ENCODE measurements at places on chromosomes 5 and 9.

DNA sequence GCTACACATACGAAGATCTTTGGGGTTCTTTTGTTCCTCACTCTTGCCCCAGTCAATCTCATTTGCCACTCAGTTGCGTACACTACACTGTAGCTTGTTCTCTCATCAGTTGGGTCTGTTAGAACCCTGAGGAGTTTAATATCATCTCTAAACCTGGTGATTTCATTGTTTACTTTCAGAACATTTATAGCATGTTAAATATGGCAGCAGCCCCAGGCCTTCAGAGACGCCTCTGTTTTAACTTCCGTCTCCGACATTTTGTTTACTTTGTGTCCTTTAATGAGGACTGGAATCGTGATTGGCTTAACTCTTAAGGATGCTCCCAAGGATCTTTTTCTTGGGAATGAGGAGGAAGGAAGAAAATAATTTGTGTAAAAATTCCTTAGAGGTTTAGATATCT is 510.1 kb downstream of the NR2F1-AS1 start:
- DNase-seq = no peak

- DNase-seq = no peak
Measured at GRCh38 chr5:126864042-126864688, 87.2 kb downstream of the LMNB1 start.

- no peak for DNase-seq
Measured at GRCh38 chr5:58666598-58667581, 84.0 kb downstream of the RAB3C start.

DNA sequence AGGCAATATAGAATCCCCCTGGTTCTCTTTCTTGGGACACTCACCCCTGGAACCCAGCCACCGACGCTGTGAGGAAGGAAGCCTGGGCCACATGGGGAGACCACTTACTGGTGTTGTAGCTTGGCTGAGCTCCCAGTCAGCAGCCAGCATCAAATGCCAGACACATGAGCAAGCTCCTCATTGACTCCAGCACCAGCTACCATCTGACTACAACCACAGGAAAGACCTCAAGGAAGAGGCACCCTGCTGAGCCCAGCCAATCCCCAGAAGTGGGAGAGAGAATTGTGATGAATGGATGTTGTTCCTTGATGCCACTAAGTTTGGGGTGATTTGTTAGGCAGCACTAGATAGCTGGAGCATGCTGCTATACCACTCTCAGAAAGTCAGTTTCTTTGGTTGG is 36.0 kb downstream of the BNIP1 start:
- no peak for DNase-seq

DNA sequence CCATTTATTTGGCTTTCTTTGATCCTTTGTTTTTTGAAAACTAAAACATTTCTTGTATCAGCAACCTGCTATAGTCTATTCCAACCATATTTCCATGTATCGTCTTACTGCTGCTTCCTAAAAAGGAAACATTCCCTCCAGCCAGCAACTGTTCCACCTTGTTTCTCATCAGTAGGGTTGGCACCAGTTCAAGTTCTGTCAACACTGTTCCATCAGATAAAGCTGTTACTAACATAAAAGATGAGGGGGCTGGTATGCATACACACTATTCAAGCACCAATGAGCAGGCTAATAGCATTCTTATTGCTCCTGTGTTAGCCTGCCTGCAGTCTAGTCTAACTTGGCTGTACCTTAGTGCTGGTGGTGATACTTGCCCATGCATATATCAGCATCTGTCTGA is 178.3 kb downstream of the CWC27 start:
- DNase-seq = no peak

DNA sequence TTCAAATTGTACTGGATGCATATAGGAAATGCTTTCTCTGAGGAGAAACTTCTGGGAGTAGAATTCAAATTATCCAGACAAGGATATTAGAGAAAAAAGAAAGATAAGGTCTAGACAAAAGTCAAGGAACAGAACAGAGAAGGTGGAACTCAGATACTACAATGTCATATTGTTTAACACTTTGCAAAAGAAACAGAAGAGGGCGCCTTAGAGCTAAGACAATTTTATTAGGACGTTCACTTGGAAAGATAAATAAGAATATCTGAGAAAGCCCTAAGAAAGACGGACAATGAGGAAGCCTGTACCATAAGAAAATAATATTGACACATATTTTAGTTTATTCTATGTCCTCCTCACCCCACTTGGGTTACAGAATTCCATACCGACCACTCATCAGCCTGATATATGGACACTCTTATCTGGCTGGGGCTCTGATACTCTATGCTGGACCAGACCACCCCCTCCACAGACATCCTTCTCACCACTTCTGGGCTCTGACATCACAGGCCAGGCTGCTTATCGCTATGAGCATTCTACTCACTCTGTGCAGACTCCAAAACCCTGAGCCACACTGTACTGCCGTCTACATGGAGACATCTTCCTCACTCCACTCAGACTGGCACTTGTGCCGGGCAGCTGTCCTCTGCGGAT is 9.1 kb upstream of the AK3 start:
- no peak for DNase-seq

DNA sequence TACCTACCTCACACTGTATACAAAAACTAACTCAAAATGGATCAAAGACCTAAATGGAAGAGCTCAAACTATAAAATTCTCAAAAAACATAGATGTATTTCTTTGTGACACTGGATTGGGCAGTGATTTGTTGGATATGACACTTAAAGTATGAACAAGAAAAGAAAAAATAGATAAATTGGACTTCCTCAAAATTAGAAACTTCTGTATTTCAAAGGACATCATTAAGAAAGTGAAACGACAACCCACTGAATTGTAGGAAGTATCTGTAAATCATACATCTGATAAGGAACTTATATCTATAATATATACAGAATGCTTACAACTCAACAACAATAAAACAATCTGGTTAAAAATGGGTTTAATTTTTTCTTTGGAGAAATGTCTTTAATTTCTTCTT is 96.7 kb downstream of the NRG2 start:
- no peak for DNase-seq

DNA sequence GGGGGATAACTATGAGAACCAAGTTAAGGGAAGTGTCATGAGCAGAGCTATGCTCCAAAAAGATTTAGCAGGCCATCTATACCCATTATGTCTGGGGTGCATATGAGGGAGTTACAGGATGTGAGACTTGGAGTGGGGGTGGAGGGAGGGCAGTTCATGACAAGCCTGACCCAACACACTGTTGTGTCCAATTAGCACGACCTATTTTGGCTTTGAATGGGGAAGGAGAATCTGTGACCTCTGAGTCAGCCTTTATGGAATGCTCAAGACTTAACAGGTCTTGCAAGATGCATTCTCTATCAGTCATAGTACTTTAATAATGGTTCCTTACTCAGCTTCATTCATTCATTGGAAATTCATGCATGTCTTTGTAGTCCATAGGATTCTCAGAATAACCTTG is 71.7 kb downstream of the GRIA1 start:
- DNase-seq = no peak

DNA sequence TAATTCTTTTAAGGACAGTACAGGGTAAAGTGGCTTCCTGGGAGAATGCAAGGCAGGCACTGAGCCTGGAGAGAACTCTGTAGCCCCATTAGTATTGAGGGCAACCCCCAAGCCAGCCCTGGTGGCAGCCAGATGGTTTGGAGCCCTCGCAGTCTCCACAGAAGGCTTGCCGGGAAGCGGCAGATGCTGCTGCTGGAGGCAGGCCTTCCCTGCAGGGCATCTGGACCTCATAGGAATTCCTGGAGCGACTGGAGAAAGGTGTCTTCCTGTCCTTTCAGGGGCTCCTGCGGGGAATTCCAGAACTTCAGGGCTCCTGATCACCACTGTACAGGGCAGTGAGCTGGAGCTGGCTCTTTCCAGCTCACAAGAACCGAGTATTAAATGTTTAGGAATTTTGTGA is 167.5 kb downstream of the INSYN2B start:
- no peak for DNase-seq

DNA sequence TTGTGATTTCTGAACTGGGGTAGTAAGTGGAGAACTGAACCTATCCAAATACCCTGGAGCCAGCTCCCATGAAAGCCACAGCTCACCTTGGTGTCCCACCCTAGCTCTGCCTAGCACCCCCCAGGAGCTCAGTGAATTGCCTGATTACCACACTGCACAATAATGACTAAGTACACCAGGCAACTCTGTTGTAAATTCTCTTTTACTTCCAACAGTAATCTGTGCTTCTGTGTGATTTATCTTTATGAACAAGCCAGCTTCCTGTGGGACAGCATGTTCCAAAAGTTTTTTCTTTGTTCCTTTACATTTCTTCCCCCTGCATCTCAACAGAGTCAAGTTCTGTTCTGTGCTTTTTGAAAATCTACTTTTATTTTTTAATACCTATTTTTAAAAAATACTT is 22.1 kb upstream of the GRPEL2 start:
- DNase-seq = no peak

GRCh38 chr5:146066968-146067367 is 38.4 kb downstream of the PLAC8L1 start:
- DNase-seq = no peak

GRCh38 chr5:133384903-133385302 is 227.4 kb downstream of the FSTL4 start:
- no peak for DNase-seq

- no peak for DNase-seq
Measured at GRCh38 chr9:4762886-4763541, 22.0 kb upstream of the AK3 start.

- no peak for DNase-seq
Measured at GRCh38 chr5:51377151-51378060, 5.8 kb upstream of the ISL1 start.

DNA sequence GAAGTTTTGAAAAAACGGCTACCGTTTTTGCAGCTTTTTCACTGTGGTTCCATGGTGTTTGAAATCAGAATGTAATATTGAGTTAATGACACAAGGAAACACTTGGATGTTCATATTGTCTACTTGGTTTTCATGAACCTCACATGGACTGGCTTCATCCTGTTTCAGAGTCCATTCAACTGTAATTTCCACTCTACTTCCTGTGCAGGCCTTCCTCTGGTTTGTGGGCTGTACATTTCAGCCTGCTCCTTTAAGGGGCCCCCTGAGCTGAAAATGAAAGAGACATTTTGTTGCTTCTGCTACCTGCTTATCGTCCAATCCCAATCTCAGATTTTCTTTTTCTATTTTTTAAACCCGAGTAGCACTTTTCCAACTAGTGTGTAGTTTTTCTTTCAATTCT is 41.8 kb upstream of the CDKN2B start:
- DNase-seq = no peak

- no peak for DNase-seq
Measured at GRCh38 chr5:119291056-119291455, 64.8 kb upstream of the TNFAIP8 start.

DNA sequence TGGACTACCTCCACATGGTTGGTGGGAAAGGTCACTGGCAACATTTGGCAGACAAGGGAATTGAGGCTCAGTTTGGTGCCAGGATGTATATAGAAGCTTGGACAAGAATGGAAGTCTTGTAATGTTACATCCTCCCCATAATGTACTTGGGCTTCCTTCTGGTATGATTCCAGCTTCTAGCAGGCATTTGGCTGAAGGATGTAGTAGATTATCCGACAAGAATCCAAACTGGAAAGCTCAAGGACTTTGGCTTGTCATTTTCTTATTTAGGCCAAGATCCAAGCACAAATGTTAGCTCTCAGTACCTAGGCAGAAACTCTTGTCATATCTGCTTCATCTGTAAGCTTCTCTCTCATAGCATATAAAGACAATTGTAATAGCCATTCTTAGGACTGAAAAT is 209.1 kb downstream of the MAPKAP1 start:
- DNase-seq = no peak

- no peak for DNase-seq
Measured at GRCh38 chr9:99731950-99732349, 89.7 kb upstream of the NR4A3 start.

GRCh38 chr9:131217331-131218031 is 58.8 kb downstream of the FAM78A start:
- no peak for DNase-seq

DNA sequence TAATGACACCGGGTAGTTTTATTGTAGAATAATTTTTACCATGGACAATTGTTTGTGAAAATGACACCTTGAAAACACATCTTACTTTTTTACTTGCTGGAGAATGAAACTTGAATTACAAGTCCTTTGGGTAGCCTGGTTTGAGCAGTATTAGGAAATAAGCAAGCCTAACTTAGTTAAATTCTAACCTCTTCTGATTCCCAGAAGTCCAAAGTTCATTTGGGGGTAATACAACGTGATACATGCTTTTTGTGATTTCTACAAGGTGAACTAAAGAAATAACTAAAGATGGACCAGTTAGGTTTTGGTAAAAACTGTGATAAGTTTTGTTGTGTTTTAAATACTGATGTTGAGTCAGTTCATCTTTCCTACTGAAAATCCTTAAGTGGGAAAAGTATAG is 135.4 kb upstream of the DMRT1 start:
- no peak for DNase-seq

DNA sequence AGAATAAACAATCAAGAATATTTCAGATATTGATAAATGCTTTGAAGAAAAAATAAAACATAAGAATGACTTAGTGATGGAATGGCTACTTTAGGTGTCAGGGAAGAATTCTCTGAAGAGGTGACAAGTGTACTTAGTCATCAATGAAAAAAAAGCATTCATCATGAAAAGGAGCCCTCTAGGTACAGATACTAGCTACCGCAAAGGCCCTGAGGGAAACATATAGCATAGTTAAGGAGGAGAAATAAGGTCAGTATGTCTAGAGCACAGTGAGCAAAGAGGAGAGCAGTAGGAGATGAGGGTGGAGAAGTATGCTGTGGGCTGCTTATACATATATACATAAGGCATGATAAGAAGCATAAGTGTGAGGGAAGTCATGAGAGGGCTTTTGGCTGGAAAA is 41.8 kb downstream of the CSF2 start:
- no peak for DNase-seq

- no peak for DNase-seq
Measured at GRCh38 chr5:91018200-91018599, 364.9 kb downstream of the ARRDC3 start.

DNA sequence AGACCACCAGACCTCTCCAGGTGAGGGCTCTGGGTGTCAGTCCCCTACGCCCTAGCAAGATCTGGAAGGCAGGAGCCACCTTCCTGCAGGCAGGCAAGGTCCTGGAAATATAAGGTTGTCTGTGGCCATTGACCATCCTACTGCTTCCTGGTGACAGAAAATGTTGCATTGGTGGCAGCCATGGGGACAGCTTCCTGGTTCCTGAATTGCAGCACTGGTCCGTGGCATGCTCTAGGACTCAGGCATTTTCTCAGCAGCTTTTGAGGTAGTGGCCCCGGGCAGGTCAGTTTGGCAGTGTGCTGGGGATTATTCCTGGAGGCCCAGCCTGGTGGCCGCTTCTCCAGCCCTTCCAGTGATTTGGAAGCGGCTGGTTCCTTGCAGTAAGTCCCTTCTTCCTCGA is 36.6 kb upstream of the KCNMB1 start:
- no peak for DNase-seq

Measured in sciatic nerve (tissue), 2 donors.